ENCODE measurements at places on chromosomes 4 and X. TPM values are rescaled to one million over a fixed set of nuclear protein-coding genes. Genes with fewer than 3 reads are reported as not detected.
A peak's percentile ranks its signal among the peaks of the same experiment; 100 is the strongest.

- H3K36me3 ChIP-seq: no peaks in the 10 kb centered on the region
- H3K4me1 ChIP-seq: no peaks in the 10 kb centered on the region
- DNase-seq: no peak
- H3K27ac ChIP-seq: no peak overlapping the region
- H3K27me3 ChIP-seq: no peaks in the 10 kb centered on the region
- H3K4me3 ChIP-seq: no peak overlapping the region
These were observed 1671.6 kb upstream of the TENM3 start for GRCh38 chr4:180571516-180572055.

GRCh38 chr4:107719207-107719921 lies 670 bp downstream of the PAPSS1 start:
- H3K4me3 ChIP-seq: peak overlapping the region; percentile 73
- DNase-seq: no peak
- H3K36me3 ChIP-seq: no peaks in the 10 kb centered on the region
- H3K27me3 ChIP-seq: no peaks in the 10 kb centered on the region
- peaks cover 20% of the 10 kb centered on the region for H3K4me1 ChIP-seq

- H3K27me3 ChIP-seq: no peaks in the 10 kb centered on the region
- no peaks in the 10 kb centered on the region for H3K4me1 ChIP-seq
- no peak for DNase-seq
- no peak overlapping the region for H3K4me3 ChIP-seq
- H3K27ac ChIP-seq: no peak overlapping the region
- no peaks in the 10 kb centered on the region for H3K36me3 ChIP-seq
These were observed 426.4 kb upstream of the CPEB2 start for GRCh38 chr4:14575919-14576318.

Gene XAGE2
- not detected for total RNA-seq

- DNase-seq: no peak
- H3K4me1 ChIP-seq: no peaks in the 10 kb centered on the region
- H3K4me3 ChIP-seq: no peak overlapping the region
- no peaks in the 10 kb centered on the region for H3K36me3 ChIP-seq
These were observed 2.0 kb upstream of the ATP2B3 start for GRCh38 chrX:153515435-153515834.

Gene ZDHHC15
- 0.04 TPM for total RNA-seq

Gene PPBP
- not detected for total RNA-seq
